Hepatic stellate cell (primary cell): ENCODE measurements at places on chromosomes 13 and 19.

DNA sequence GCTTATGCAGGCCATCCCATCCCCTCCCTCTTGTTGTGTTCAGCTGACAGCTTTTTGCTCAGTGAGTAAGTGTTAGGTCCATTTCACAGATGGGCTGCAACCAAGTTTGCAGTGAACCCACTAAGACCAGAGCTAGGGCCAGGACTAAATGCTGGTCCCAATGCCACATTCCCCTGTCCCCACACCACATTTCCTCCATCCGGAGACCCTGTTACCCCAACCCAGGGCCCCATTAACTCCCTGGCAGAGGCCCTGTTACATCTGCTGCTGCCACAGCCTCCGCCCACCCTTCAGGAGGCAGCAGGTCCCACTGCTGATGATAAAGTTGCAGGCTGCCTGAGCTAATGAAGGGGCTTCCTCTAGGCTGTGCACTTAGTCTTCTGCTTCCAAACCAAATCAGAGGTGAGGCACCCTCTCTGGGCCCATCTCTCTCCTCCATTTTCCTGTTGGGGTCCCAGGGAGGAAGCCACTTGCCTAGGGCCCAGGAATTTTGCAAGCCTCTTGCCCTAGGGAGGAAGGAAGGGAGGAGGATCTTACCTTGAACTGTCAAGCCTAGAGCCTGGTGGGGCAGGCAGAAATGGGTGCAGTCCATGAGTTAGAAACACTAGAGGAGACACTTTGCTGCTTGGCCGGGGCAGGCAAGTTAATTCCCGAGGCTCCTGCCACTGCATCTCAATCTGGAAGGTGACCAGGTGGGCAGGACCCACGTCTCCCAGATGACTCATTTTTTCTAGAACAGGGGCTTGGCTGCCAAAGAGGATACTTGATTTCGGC is 3.4 kb upstream of the USF2 start:
- no peak for DNase-seq

GRCh38 chr19:2603334-2603733 is 99.2 kb downstream of the GNG7 start:
- DNase-seq = peak; percentile 77

DNA sequence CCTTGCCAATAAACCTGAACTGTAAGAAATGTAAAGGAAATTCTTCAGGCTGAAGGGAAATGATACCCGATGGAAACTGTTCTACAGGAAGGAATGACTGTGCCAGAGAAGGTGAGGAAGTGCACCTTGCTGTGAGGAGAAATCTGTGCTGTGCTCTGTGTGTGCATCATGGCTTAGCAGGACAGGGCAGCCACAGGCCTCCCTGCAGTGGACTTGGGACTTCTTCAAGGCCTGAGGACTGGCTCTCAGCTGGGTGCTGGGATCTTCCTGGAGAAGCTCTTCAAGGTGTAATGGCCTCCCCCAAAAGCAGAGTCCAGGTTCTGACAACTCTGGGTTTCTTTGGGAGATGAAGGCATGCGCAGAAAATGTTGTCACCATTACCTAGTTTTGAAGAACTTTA is 145.1 kb downstream of the UQCRFS1 start:
- DNase-seq = no peak

GRCh38 chr13:30880151-30880855 is 25.8 kb upstream of the MEDAG start:
- DNase-seq = no peak

DNA sequence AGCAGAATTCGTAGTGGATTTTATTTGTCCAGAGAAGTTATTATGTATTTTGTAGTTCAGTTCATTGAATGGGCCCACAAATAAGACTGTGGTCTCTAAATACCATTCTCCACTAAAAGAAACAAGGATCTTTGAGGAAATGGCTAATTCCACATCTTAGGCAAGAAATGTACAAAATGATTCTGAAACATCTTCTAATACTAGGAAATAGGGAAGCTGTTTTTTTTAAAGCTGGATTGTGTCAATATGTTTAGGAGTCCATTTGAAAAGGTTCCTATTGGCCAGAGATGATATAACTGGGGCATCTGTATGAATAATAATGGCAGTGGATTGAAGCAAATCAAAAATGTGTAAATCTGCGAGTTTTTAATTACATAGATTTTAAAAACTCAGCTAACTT is 88.5 kb upstream of the SIAH3 start:
- DNase-seq = no peak

GRCh38 chr13:75749407-75749806 is 113.3 kb downstream of the LMO7 start:
- DNase-seq = peak; percentile 15

- DNase-seq = no peak
Measured at GRCh38 chr13:36115306-36115705, 15.9 kb downstream of the DCLK1 start.

GRCh38 chr13:94317063-94317491 is 162.4 kb downstream of the DCT start:
- peak; percentile 34 for DNase-seq

DNA sequence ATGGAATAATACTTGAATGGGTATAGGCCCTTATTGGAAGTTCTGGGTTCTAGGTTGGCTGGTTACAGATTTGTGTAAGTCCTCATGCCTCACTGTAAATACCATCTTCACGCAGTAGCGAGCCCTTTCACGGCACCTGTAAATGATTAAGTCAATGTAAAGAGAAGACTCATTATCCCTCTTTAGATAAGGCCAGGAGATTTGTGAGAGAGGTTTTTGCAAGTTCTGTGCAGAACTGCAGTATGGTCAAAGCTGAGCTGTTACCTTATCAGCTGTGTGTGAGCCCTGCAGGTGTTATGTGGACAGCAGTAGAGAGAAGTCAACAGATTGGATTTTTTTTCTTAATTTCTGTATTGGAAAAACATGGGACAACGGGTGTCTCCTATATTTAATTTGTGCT is 141.6 kb downstream of the SHISA2 start:
- DNase-seq = no peak

- DNase-seq = peak; percentile 63
Measured at GRCh38 chr19:37506387-37507166, at the start of gene ZNF793. ZNF793 (plus strand) TSS chr19:37506939; CDS start chr19:37523440, 16,501 bp downstream.

- DNase-seq = peak; percentile 34
Measured at GRCh38 chr13:46622630-46623256, 69.8 kb downstream of the LRCH1 start.

DNA sequence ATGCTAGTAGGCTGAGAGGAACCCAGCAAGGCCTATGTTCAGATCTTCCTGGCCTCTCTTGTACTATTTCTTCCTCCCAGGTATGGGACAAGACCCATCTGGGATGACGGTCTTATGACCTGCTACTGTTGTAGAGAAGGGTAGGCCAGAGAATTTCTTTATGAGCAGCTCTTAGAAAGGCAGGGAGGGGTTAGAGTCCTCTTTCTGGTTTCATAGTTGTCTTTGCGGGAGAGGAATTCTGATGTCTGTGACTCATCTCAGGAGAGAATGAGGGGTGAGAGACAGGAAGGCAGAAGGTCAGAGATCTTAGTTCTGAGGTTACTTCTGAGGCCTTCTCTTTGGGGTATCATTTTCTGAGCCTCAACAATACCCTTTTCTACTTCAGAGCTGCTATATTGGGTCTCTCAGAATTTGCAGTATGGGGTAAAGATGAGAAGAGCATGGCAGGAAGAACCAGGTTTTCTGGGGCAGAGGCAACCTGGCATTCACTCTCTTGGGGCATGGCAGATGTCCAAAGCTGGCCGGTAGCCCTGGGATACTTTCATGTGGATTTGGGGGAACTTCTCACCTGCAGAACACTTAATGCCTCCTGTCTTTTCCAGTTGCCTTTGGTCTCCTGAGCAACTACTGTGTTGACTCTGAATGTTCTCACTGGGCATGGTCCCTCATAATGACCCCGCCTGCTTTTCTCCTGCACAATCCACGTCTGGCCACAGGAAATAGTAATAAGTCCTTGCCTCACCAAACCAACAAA is 154.4 kb downstream of the GGACT start:
- DNase-seq = peak; percentile 28

GRCh38 chr13:114259974-114260373 is 21.4 kb upstream of the UPF3A start:
- no peak for DNase-seq

DNA sequence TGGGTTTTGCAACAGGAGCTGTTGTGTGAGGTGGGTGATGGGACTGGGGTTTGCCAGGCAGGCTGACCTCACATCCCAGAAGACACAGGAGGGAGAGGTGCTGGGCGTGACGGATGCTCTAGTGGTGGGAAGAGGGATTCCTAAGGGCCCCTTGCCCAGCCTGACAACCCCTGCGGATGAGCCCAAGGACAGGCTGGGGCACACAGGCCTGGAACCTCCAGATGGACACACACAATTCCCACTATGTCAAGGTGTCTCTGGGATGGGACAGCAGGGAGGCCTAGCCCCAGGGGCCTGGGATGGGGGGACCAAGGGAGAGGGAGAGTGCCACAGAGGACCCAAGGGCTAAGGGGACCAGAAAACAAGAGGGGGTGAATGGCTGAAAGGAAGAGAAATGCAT is 191.5 kb downstream of the ZNF536 start:
- DNase-seq = no peak

DNA sequence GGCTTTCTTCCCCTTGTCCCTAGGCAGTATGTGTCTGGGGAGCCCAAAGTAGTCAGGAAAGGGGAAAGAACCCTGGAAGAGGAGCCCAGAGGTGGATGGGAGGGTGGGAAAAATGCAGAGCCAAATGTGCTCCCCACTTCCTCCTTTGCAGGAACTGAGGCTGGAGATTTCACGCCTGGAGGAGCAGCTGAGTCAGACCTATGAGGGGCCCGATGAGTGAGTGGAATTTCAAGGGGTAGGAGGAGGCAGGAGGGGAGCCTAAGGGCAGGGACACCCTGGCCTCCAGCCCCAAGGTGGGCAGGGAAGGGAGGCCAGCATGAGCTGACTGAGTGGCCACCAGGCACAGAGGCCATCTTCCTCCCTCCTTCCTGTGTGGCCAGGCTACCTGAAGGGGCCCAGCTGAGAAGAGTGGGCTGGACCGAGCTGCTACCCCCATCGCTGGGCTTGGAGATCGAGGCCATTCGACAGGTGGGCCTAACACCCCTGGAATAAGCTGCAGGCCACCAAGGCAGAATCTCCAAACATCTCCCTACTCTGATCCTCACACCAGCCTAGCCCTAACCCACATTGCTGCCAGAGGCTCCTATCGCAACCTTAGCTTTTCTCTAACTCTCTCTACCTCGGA is 14.3 kb downstream of the PTH2 start:
- DNase-seq = no peak

DNA sequence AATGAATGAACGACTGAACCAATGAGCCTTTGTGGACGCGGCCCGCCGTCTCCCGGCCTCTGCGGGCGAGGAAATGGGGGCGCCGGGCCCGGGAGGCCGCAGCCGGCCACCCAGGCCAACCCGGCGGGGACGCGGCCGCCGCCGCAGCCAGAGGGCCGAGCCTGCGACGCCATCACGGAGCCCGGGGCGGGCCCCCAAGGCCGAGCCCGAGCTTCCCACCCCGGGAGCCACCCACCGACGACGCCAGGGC is 216 bp downstream of the SUGP2 start:
- DNase-seq = no peak

GRCh38 chr19:33192010-33192409 is 2.1 kb upstream of the LRP3 start:
- DNase-seq = no peak

DNA sequence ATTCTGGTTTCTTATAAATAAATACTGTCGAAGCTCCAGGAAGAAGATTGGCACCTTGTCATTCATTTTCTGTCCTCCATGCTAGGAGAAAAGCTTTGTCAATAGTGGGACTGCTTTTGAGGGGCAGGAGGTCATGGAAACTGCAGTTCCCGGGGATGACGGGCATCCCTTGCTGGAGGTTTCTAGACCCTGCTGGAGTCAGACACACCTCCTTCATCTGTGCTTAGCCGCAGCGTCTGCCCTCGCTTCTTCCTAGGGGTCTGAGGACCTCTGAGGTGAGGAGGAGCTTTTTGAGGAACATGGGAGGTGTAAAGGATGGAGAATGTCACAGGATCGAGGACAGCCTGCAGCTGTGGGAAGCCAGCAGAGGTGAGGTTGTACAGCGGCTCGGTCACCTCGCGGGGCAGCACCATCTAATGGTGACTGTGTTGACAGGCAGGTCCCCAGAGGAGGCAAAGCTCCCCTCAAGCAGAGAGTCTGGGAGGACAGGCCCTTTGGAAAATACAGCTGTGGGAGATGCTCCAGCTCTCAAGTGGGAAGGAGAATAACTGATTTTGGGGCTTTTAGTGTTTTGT is 172.7 kb upstream of the RNF113B start:
- no peak for DNase-seq

DNA sequence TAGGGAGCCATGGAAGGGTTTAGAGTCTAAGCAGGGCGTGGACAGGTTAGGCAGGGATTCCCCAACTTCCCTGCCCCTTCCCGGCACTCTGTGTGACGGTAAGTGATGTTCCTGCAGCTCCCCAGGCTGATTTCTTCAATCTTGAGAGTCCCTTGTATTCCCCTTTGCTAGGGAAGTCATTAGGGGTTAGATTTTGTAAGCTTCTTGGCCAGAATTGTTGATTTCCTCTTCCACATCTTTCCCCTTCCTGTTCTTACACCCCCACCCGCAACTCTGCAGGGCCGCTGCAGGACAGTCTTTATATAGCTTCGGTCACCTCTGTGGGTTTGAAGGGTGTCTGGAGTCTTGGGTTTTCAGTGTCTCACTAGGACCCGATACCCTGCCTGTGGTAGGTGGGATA is 10.6 kb upstream of the ADGRE1 start:
- DNase-seq = no peak

- no peak for DNase-seq
Measured at GRCh38 chr13:36806102-36806501, 12.9 kb upstream of the RFXAP start.

- no peak for DNase-seq
Measured at GRCh38 chr13:104635879-104636278, 1569.7 kb upstream of the SLC10A2 start.

- no peak for DNase-seq
Measured at GRCh38 chr13:113658836-113659235, 838 bp upstream of the ATP4B start.
